ENCODE measurements at places on chromosomes 5 and 9.
A peak's percentile ranks its signal among the peaks of the same experiment; 100 is the strongest.

DNA sequence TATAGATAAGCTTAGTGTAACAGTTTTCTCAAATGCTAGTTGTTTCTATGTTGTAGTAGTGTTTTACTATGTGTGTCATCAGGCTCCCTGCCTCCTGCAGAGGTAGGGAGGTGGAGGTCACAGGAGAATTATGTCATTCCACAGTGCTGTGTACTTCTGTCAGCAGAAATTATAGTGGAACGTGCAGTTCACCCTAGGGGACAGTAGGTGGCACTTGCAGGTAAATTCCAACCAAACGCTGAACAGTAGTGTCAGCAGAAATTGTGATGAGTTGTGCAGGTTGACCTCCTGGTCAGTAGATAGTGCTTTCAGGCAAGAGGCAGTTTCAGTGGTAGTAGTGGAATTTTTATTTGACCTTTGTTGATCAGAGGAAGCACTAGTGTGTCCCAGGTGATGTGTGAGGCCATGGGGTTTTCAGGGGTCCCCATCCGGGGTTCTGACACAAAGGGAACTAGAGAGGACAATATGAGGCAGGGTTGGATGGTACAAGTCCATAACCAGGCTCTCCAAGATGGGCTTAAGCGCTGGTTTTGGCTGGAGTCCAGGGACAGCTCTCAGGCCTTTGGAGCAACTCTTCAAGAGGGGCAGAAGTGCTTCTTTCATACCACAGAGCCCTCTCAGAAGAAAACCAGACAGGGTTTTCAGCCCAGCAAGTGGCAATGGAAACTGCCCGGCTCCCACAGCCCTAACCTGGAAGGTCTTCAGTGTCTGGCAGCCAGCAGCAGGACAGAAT lies 402.9 kb downstream of the CYLC2 start:
- peak; percentile 57 for DNase-seq

GRCh38 chr9:129983891-129984290 lies 59.1 kb downstream of the FNBP1 start:
- DNase-seq = no peak

DNA sequence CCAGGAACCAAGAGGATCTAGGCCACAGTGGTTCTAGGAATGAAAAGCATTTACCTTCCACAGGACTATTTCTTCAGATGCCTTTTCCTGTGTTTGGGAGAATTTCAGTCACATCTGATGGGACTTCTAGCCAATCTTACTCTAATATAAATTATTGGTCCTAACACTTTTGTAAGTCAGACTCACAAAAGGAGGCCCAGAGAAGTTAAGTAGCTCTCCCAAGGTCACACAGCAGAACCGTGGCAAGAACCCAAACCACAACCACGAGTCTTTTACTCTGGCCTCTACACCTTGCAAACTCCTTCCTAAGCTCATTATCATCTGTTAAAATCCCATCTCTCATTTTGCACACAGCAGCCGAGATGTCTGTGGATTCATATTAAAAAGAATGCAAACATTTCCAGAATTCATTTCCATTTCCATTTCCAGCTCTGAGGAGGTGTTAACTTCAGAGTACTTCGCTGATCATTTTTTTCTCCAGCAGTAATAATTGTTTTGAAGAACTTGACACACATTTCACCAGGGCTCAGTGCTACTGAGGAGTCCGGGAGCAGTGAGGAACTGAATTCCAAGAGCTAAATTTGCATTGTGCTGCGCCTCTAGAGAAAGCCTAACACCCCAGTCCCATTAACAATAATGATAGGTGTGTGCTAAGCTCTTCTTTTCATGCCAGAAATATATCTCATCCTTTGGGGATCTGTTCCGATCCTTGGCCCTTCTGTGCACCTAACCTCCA lies 168.1 kb downstream of the SEMA6A start:
- no peak for DNase-seq

DNA sequence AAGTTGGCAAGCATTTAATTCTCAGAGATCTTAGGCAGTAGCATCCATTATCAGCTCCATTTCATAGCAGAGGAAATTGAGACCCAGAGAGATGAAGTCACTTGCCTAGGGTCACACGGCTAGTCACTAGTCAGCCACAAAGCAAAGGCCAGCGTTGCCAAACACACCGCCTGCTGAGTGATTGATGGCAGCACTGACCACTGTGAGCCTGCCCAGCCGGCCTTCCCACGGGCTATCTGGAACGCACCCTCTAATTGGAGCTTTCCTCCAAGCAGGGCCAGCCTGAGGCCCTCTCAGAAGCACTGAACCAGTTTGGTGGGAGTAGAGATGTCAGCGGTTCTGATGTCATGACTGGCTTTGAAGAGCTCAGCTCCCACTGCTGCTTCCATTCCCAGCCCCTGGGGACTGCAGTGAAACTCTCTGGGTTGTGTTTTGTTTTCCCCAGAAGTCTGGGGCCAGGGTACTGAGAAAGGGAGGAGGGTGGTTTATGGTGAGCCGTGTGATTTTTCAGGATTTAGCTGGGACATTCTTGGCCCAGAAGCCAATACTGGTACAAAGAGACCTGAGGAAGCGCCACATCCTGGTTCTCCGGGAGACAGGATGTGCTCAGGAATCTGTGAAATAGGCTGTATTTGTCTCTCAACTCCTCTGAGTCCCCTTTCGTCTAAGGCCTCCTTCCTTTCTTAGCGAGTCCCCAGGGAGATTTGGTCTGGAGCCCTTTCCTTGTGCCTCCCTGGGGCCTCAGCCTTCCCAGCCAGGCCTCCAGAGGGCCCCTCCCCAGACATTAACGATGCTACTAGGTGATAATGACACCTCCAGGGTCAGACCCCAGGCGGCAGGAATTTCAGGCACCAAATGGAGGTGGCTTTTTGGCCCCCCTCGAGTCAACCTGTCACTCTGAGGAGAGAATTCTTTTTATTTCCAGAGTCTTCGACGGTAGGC lies 44.5 kb downstream of the SPRY4 start:
- no peak for DNase-seq

GRCh38 chr9:127035948-127036347 lies 86.5 kb downstream of the ANGPTL2 start:
- DNase-seq = no peak

DNA sequence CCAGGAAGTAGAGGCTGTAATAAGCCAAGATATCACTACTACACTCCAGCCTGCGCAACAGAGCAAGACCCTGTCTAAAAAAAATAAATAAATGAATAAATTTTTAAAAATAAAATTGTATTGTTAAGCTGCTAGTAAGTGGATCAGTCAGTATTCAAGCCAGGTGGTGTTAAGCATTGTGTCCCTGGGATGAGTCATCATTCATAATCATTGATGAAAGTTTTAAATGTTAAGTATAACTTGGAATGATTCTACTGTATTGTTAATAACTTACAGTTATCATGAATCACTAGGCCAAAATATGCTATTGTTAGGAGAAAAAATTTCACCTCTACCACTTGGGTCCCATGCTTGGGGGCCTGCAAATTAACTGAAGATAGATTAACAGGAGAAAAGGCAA lies 38.2 kb downstream of the MED10 start:
- DNase-seq = no peak

DNA sequence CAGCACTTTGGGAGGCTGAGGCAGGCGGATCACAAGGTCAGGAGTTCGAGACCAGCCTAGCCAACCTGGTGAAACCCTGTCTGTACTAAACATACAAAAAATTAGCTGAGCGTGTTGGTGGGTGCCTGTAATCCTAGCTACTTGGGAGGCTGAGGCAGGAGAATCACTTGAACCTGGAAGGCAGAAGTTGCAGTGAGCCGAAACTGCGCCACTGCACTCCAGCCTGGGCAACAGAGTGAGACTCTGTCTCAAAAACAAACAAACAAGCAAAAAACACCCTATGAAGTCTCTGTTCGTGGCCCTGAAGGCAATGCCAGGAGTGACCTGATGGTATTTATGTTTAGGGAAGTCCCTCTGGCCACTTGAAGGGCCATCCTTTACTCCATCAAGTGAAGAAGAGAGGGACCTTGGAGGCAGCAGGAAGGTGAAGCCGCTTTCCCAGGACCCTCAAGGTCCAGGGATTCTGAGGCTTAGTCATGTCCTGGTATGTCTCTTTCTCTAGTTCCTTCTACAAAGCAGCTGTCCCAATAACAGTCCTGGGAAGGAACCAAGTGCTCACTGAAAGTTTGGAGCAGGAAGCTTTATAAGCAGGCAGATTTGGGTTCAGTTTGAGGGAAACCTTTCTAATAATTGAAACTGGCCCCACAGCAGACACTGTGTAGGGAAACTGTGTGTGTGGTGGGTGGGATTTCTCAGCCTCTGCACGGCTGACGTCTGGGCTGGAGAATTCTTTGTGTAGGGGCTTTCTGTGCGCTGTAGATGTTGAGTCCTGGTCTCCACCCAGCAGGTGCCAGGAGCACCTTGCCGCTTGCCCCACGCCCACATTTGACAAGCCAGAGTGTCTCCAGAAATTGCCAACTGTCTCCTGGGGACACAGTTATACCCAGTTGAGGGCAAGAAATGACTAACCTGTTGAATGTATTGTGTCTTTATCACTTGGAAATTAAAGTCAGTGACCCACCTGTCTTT lies 12.5 kb downstream of the PHF2 start:
- DNase-seq = no peak

GRCh38 chr5:150987746-150988145 lies 32.6 kb upstream of the GPX3 start:
- DNase-seq = no peak

- no peak for DNase-seq
Observed at GRCh38 chr5:130055572-130055971, 151.3 kb downstream of the CHSY3 start.

GRCh38 chr5:113292462-113292861 lies 142.3 kb downstream of the TSSK1B start:
- no peak for DNase-seq

DNA sequence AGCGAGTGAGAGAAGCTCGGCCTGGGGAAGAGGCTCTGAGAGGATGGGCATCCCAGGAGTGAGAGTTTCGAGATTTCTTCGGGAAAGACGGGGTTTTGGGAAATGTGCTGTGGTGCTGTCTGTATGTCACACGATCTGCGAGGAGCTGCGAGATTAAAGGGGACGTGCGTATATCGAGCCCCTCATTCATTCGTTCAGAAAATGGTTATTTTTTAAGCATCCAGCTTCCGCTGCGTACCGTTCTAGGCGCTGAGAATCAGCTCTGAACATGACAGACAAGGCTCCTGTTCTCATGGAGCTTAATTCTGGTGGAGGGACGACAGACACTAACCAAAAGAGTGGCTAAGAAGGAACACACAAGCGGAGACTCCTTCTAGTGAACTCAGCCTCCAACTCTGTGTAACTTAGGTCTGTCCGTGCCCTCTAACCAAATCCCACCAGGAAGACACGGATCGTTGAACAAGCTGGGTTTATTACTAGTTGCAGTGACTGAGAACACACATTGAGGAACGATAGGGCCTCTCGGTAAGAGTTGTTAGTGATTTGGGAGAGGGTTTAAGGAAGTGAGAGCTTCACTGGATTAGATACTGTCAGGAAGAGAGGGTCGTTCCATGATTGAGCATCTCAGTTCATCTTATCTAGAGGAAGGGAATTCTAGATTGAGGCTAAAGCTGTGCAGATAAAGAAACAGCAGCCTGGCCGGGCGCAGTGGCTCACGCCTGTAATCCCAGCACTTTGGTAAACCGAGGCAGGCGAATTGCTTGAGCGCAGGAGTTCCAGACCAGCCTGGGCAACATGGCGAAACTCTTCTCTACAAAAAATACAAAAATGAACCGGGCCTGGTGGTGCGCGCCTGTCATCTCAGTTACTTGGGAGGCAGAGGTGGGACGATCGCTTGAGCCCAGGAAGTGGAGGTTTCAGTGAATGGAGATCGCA lies 1.0 kb upstream of the FBXW11 start:
- DNase-seq = no peak

- DNase-seq = no peak
Observed at GRCh38 chr5:180202939-180203573, 6.0 kb downstream of the RASGEF1C start.

- DNase-seq = no peak
Observed at GRCh38 chr5:33530183-33531036, 89.6 kb downstream of the TARS1 start.

GRCh38 chr5:133241179-133242092 lies 189.6 kb downstream of the HSPA4 start:
- DNase-seq = no peak

GRCh38 chr9:115121181-115121580 lies 3.2 kb upstream of the TNC start:
- DNase-seq = no peak

DNA sequence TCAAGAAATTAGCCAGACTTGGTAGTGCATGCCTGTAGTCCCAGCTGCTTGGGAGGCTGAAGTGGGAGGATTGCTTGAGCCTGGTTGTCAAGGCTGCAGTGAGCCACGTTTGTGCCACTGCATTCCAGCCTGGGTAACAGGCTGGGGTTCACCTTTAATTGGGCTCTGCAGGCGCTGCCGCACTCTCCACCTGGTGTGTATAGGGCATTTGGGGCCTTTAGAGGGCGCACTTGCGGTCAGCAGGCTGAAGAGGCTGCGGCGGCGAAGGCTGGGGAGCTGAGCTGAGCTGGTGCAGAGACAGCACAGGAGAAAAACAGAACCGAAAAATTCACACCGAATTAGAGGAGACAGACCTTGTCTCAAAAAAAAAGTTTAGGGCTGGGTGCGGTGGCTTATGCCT lies 31.2 kb downstream of the CDK7 start:
- DNase-seq = peak; percentile 55

DNA sequence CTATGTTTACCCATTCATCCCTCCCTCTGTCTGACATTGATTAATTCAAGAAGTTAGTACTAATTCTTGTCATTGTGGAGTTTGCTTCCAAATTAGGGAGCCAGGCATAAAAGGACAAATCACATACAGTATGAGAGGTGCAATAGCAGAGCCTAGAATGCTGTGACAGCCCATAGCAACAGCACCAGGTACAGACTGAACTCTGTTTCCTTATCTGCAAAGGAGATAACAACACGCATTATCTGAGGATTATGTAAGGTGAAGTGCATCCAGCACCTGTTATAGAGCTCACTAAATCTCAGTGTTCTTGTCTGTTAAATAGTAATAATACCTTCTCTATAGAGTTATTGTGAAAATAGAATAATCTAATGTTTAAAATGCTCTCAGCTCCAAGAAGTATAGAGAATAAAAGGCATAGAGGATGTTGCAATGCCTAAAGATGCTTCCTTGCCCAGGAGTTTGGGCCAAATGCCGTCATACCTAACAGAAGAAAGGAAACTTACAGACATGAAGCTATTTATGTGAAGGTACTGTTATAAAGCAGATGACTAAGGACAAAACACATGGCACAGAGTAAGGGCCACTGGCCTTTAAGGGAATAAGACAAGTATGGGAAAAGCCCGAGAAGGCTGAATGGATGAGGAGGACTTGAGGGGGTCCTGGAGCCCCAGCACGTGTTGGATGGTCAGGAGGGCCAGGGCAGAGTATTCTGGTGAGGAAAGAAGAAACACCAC lies 214.5 kb downstream of the ATP10B start:
- DNase-seq = no peak

GRCh38 chr9:69865986-69866385 lies 45.4 kb downstream of the CFAP95 start:
- DNase-seq = no peak

GRCh38 chr9:114587345-114588202 lies at the start of gene ATP6V1G1:
TSS of gene ATP6V1G1 (plus strand) at chr9:114587769. CDS start at chr9:114587839, 70 bp downstream.
- DNase-seq = peak; percentile 100

- DNase-seq = peak; percentile 41
Observed at GRCh38 chr5:26009742-26010141, 1028.6 kb downstream of the CDH9 start.

GRCh38 chr9:121133104-121133816 lies 58.5 kb downstream of the CNTRL start:
- DNase-seq = no peak

All from glutamatergic neuron (in vitro differentiated cells).